ENCODE measurements at places on chromosomes 7 and 10.

- DNase-seq: no peak
These were observed 43.2 kb downstream of the HDAC9 start for GRCh38 chr7:18538554-18539250.

GRCh38 chr7:5635006-5635405, 146.5 kb downstream of the RNF216 start:
- no peak for DNase-seq

GRCh38 chr7:45696476-45696875, 122.3 kb downstream of the ADCY1 start:
- DNase-seq: no peak

- no peak for DNase-seq
These were observed 159.5 kb upstream of the AGR3 start for GRCh38 chr7:17041324-17041723.

- no peak for DNase-seq
These were observed 68.9 kb upstream of the ADO start for GRCh38 chr10:62735464-62736167.

All from Calu3 (cell line).